ENCODE measurements at places on chromosomes 11 and 22.

DNA sequence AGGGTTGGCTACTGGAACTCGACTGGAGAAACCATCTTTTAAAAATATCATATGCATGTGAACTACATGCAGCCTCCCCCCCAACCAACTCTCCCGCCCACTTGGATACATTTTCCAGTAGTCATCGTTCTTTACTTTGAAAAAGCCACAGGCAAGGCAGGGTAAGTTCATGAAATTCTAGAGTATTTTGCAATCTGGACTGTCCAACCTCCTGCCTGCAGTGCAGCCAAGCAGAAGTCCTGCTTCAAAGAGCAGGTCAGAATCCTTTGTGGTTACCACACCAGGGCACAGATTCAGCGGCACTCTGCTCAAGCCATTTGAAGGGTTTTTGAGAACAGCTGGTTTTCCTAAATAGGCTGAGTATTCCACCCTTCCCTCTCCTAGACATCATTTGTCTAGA, 12.1 kb downstream of the ELF5 start:
- DNase-seq = peak; percentile 55

DNA sequence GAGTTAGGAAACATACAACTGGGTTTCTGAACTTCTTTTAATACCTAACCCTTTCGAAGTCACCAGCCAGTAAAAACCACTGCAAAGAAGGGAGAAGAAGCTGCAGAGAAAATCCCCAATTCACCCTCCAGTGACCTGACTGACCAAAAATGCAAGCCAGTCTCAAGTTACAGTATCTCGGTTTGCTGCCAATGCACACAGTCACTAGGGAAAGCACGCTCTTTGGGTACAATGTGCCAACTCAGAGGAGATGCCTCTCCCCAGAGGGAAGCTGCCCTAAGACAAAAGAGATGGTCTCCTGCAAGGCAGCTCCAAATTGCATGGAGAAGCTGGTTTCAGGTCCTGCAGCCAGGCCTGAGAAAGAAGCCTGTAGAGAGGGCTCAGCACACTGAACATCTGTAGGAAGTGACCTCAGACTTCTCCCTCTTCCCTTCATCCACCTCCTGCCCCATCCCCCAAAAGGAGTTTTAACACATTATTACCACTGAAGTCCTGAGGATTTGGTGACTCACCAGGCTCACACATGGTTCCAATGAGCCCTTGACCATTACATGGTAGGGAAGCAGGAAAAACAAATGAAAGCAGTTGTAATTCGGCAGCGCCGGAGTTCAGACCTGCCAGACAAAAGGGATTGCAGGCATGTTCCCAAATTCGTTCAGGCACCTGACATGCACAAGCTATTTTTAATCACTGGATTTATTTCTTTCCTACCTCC, 90.1 kb downstream of the ETS1 start:
- DNase-seq = peak; percentile 79

- DNase-seq = no peak
Measured at GRCh38 chr11:106208760-106209159, 131.3 kb downstream of the AASDHPPT start.

DNA sequence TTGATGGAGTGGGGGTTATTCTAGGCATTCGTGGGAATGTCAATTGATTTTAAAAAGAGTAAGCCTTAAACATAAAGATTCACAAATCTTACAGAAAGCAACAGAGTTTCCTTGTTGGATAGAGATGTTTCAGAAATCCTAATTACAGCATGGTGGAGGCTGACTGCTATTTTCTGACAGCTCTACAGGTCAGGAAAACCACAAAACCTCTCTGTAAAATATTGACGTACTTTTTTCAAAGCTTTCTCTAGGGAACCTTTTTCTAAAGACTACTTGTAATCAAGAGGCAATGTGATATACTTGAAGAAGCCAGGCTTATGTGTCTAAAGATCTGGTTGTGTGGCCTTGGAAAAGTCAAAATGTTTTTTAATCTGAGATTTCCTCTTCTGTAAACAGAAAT, 9.1 kb upstream of the OR8B8 start:
- no peak for DNase-seq

GRCh38 chr22:35563211-35563610, 22.6 kb downstream of the RASD2 start:
- no peak for DNase-seq

DNA sequence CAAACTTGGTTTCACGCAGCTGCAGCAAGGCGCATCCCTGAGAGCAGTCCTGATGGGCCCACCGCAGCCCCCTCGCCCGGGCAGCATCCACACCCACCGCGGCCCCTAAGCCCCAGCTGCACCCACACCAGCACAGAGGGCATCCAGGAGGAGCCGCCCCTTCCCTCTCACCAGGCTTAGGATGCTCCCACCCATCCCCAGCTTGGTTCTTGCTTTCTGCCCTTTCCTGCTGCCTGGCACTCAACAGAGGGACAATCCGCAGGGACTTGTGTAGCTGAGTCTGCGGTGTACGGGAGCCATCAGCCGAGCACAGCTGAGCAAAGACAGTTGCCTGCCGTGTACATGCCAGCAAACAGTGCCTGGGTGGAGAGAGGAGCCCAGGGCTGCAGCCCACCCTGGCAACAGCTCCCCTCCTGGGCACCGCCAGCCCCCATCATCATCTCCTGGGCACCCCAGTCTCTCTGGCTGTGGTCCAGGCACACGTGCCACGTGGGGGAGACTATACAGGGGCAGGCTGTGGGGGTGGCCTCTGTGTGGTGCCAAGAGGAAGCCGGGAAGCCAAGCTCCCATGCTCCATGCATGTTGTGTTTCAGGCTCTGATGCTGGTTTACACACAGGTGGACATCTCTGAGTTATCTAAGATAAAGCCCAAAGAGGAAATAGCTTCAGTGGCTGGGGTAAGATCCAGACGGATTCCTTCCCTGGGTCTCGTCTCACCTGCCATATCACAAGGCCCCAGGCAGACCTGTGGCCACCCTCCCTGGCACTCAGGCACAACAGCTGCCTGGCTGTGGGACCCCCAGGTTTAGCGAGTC, 36.0 kb upstream of the GNB1L start:
- DNase-seq = no peak

DNA sequence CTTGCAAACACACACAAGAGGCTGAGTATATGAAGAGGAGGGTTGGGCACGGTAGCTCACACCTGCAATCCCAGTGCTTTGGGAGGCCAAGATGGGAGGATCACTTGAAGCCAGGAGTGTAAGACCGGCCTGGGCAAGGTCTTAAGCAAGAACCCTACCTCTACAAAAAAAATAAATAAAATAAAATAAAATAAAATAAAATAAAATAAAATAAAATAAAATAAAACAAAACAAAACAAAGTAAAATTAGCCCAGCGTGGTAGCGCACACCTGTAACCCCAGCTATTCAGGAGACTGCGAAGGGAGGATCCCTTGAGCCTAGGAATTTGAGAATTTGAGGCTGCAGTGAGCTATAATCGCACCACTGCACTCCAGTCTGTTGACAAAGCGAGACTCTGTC, 337.9 kb downstream of the SHANK2 start:
- DNase-seq = no peak

DNA sequence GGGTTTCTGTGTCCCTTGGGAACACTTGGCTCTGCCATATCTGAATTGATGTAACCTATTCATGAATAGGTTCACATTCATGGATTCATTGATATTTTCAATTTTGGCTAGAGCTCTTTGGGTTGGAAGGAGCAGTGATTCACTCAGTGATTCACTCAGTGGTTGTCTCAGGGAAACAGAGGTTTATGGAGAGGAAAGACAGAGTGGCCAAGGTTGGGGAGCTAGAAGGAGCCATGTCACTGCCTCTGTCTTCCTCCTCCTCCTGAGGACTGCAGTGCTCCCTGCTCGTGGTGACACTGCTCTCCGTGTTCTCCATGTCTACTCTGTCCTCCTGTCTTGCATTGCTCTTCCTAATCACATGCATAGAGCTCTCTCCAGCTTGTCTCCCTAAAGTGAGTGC, 17.4 kb downstream of the CEP164 start:
- DNase-seq = peak; percentile 46

DNA sequence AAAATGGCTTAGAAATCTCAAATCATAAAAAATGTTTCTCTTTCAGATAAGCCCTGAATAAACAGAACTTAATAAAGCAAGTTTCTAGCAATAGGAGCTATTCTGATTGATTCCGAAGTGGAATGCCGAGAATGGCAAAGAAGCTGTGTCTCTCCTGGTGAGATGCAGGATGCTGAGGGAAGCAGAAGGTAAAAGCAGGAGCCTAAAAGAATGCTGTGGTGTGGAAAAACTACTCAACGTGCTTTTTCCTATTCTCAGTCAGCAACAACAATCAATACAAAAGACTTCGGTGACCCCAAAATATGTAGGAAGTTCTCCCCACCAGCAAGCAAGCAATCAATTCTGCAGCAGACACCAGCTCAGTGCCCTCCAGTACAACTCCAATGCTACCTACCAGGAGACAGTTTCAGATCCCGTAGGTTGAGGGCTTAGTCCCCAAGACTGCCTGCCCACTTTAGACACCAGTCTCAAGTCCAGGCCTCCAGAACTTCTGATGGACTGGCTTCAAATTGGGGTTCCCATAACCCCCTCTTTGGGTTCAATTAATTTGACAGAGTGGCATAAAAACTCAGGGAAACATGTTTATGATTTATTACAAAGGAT, 6.6 kb downstream of the CTSC start:
- DNase-seq = no peak

DNA sequence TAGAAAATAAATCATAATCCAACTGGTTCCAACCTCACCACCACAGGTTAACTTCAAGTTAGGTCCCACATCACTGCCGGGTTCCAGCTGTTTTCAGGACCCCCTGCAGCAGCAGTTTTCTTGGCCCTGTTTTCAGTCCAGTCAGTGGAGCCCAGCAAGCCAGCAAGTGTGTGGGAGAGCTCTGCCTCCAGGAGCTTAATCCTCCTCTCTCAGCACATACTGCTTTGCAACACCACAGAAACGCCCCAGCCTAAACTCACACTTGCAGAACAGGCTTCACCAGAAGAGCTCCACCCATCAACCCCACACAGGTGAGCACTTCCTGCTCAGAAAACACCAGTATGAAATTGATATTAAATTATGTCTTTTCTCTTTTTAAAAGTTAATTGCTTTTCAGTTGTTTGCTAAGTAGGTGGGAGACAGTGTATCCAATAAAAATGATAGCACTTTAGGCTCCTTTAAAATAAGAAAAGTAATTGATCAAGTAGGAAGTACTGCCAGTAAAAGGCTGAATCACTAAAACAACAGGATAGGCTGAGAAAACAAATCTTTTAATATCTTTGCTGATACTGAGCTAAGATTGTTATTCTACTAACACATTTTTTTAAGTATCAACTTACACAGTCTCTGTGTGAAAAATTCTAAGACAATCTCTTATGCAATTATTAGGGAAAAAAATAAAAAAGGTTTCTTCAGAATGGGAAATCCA, 81.5 kb upstream of the TP53AIP1 start:
- peak; percentile 94 for DNase-seq

DNA sequence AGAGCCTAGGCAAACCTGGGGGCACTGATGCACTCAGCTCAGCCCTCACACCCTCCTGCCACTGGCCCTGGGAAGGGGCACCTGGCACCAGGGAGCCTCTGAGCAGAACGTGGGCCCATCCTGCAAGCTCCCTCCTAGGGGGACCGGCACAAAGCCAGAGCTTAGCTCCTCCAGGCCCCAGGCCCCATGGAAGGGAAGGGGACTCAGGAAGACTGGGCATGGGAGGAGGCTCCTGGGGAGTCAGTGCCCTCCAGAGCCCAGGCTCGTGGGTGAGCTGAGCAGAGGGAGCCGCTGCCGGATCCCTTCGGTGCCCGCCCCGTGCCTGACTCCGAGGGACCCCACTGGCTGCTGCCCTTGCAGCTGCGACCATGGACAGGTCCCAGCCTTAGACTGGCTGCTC, 28.5 kb downstream of the ADA2 start:
- no peak for DNase-seq

DNA sequence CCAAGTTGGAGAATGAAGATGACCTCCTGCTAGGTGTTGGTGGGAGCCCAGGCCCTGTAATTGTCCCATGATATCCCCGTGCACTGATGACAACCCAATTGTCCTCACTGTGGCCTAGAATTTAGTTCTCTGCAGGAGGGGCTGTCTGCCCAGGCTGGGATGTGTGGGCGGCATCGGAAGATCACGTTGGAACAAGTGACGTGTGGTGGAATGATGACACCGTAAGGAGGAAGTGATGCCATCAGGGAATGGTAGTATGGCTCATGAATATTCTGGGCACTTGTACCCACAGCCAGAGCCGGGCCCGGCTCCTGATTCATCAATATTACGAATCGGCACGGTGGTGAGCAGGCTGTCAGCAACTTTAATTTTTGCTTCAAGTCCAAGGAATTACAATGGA, 111.6 kb downstream of the MIAT start:
- DNase-seq = peak; percentile 22

DNA sequence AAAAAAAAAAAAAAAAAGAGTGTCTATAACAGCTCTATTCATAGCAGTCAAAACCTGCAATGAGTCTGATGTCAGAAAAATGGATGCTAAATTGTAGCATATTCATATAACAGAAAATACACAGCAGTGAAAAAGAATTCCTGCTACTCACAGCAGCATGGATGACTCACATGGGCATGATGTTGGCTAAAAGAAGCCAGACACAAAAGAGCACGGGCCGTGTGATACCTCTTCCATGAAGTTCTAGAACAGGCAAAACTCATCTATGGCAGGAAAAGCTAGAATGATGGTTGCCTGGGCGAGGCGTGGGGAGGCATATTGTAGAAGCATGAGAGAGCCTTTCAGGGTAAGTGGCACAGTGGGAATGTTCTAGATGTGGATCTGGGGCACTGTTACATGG, 18.9 kb downstream of the PLAAT3 start:
- DNase-seq = no peak

- DNase-seq = no peak
Measured at GRCh38 chr11:133718238-133718637, 127.1 kb downstream of the SPATA19 start.

DNA sequence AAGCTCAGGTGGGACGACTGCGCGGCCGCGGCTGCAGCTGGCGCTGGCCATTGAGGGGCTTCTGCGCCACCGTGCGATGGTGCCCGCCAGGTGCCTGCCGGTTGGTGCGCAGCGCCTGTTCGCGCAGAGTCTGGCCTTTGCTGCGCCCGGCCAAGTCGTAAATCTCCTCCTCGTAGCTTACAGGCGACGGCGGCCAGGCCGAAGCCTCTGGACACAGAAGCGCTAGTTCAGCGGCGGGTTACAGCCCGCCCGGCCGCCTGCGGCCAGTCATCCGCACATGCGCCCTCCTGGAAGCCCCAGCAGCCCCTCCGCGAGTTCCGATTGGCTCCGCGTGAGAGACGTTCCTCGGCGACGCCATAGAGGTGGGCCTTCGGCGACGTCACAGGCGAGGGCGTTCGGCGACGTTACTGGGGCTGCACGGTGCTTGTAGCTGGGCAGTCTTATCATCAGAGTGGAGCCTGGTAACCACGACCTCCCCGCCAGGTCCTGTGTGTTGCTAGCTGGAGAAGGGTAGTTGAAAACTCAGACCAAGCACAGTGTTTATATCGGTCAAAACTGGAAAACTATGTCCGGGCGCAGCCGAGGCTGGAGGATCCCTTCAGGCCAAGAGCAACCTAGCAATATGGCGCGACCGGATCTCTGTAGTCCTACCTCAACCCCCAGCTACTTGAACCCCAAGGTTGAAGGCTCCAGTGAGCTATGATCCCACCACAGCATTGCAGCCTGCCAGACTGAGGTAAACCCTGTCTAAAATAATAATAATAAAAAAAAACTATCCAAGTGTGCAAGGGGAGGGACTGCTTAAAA, 265.7 kb downstream of the OR4C45 start:
- no peak for DNase-seq

GRCh38 chr11:92495107-92495793, 270.6 kb downstream of the FAT3 start:
- DNase-seq = no peak
